Spinal cord (tissue), 10 donors: ENCODE measurements at places on chromosomes 7 and 10.

GRCh38 chr10:17963431-17963830 lies 11.7 kb downstream of the SLC39A12 start:
- DNase-seq: no peak

- DNase-seq: no peak
Observed at GRCh38 chr10:74738542-74738941, 87.9 kb upstream of the KAT6B start.

GRCh38 chr7:108875139-108875538 lies 305.5 kb downstream of the DNAJB9 start:
- DNase-seq: no peak

DNA sequence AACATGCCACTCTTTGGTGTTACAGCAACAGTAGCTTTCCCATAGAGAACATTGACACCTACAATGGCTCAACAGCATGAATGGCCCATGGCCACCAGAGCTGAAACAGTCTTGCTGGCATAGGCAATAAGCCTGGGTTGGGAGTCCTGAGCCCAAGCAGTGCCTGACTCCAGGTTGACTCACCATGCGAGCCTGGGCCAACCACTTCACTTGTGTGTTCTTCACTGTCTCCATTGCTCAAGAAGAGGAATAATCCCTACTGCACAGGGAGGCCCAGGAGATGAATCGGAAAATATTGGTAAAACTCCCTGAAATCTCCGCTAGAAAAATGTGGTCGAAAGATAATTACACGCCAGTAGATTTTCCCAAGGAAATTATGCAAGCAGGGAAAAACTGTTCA lies 89.2 kb upstream of the INHBA start:
- no peak for DNase-seq

- DNase-seq: peak; percentile 36
Observed at GRCh38 chr10:63579371-63580014, 58.3 kb downstream of the REEP3 start.

GRCh38 chr10:68559841-68560185 lies 324 bp upstream of the TET1 start:
- no peak for DNase-seq

- DNase-seq: no peak
Observed at GRCh38 chr7:51299391-51300133, 17.0 kb downstream of the COBL start.

DNA sequence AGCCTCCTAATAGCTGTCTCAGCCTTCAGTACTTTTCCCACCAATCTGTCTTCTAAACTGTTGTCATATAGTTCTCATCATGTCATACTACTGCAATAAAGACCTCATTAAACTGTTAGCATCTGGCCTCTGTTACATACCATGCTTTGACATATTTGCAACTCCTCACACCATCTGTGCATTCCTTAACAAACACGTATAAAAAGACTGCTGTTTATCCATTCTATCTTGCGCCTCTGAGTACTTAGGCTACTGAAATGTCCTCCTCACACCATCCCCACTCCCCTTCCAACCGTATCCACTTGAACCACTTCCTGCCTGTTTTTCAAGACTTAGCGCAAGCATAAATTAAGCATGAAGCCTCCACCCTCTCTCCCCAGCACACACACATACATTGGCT lies 41.6 kb downstream of the SLC16A9 start:
- DNase-seq: no peak

DNA sequence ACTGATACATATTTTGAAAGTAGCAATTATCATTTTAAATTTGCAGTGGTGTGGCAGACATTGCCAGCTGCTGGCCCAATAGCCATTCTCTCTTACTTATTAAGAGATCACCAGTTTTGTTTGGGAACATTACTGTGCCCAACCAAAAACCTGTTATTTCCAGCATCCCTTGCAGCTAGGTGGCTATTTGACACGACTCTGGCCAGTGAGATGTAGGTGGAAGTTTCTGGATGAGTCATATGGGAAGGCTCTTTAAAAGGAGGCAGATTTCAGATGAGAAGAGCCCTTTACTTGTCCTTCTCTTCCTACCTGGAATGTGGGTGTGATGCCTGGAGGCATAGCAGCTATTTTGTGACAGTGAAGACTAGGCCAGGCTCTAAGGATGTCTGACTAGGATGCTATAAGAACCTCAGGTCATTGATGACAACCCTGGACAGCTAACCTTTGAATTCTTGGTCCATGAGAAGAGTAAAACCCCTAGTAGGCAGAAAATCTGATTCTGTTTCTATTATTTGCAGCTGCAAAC lies 77.9 kb downstream of the CARD11 start:
- DNase-seq: no peak

GRCh38 chr10:88386204-88386788 lies 196.8 kb downstream of the RNLS start:
- no peak for DNase-seq
